ENCODE measurements at places on chromosomes 12 and 14.

GRCh38 chr14:54881761-54882401 is 20.7 kb downstream of the GCH1 start:
- no peaks in the 10 kb centered on the region for H3K36me3 ChIP-seq
- no peaks in the 10 kb centered on the region for H3K27me3 ChIP-seq
- H3K27ac ChIP-seq: peak overlapping the region; percentile 70
- DNase-seq: peak; percentile 67
- H3K4me3 ChIP-seq: no peak overlapping the region
- no peaks in the 10 kb centered on the region for H3K4me1 ChIP-seq

DNA sequence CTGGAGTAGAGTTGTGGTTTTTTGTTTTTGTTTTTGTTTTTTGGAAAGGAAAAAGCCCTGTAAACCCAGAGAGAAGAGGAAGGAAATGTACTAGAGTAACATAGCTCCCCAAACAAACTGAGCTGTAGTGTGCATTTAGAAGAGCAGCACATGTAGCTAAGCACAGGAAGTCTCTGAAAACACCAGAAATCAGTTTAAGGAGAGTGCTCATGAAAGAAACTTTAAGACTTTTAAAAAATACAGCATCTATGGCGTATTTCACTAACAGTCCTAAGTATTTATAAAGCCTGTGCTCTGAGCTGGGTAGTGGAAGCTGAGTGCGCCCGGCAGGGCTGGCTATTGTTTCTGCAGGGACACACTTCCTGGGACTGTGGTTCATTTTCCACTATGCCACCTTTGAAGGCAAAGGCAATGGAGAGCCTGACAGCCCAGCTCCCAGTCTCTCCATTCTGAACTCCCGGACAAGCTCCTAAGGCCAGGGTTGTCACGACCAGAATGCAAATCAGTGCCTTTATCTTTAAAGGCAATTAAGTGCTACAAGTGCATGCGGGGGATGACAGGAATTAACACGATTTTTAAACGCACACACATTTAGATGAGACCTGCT is 45.4 kb downstream of the NIN start:
- H3K4me3 ChIP-seq: no peak overlapping the region
- peak; percentile 25 for DNase-seq
- H3K27ac ChIP-seq: peak overlapping the region; percentile 24

DNA sequence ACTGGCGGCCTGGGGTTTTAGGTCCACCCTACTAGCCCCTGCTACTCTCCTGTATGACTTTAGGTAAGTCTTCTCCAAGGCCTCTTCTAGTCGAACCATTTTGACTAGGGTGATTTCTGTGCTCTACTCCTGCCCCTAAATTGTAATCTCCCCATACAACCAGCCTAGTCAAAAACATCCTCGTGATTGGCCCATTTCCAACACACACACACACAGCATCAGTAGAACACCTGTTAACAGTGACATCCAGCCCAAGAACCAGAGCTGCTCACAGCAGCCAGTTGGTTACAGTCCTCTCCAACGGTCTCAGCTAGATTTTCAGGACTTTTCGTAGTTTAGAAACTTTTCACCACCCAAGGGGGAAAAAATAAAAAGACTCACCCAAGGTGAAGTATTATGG is 30.9 kb downstream of the NT5DC3 start:
- H3K27me3 ChIP-seq: no peaks in the 10 kb centered on the region
- peaks cover 12% of the 10 kb centered on the region for H3K36me3 ChIP-seq
- no peak overlapping the region for H3K4me3 ChIP-seq
- H3K27ac ChIP-seq: no peak overlapping the region
- peak; percentile 37 for DNase-seq

GRCh38 chr12:104727726-104728465 is 230.2 kb downstream of the SLC41A2 start:
- H3K27ac ChIP-seq: no peak overlapping the region
- H3K4me3 ChIP-seq: no peak overlapping the region
- H3K27me3 ChIP-seq: no peaks in the 10 kb centered on the region
- peaks cover 17% of the 10 kb centered on the region for H3K4me1 ChIP-seq
- H3K36me3 ChIP-seq: no peaks in the 10 kb centered on the region

GRCh38 chr12:120119271-120119973 is 2.9 kb upstream of the RAB35 start:
- H3K27ac ChIP-seq: no peak overlapping the region
- no peak overlapping the region for H3K4me3 ChIP-seq
- H3K27me3 ChIP-seq: no peaks in the 10 kb centered on the region
- peaks cover 23% of the 10 kb centered on the region for H3K4me1 ChIP-seq
- DNase-seq: no peak

DNA sequence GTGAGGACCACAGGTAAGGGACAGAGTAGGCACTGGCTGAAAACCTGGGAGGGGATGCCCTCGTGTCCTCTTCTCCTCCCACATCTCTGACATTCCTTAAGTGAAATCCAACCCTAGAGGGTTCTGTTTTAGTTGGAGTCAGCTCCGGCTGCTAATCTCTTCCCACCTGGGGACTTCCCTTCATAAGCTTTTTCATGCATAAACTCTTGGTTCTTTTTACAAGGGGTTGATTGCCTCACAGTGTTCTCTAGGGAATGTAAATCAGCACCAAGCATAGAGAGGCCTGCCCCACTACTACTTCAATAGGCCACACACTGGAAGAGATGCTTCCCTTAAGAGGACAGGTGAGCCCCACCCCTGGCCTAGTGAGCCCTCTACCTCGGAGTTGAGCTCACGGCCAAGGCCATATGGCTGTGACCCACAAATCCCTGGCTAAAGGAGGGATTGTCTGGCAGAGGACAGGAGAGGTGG is 3.2 kb upstream of the SYNDIG1L start:
- H3K4me3 ChIP-seq: no peak overlapping the region
- no peak overlapping the region for H3K27ac ChIP-seq
- DNase-seq: no peak
- H3K36me3 ChIP-seq: no peaks in the 10 kb centered on the region
- peaks cover 17% of the 10 kb centered on the region for H3K27me3 ChIP-seq
- no peaks in the 10 kb centered on the region for H3K4me1 ChIP-seq

DNA sequence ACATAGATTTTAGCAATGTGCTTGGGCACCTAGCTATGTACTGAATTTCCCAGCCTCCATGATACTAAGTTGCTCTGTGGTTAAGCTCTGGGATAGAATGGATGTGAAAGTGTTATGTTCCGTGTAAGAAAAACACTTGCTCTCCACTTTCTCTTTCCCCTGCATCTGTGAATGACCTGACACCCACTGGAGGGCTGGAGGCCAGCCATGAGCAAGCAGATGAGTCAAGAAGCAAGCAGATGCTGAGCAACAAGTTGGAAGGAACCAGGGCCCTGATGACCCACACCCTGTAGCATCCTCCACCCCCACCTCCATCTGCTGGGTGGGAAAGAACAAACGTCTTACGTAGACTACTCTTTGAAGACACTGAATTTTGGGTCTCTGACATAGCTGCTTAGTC is 56.6 kb downstream of the EID3 start:
- no peaks in the 10 kb centered on the region for H3K27me3 ChIP-seq
- DNase-seq: no peak
- no peak overlapping the region for H3K4me3 ChIP-seq
- no peaks in the 10 kb centered on the region for H3K36me3 ChIP-seq
- H3K27ac ChIP-seq: no peak overlapping the region

- H3K4me3 ChIP-seq: no peak overlapping the region
- no peak for DNase-seq
- H3K4me1 ChIP-seq: peaks cover 52% of the 10 kb centered on the region
Measured at GRCh38 chr12:111431772-111432171, 26.0 kb downstream of the SH2B3 start.

GRCh38 chr12:92481066-92481465 is 221.7 kb upstream of the PLEKHG7 start:
- no peaks in the 10 kb centered on the region for H3K36me3 ChIP-seq
- H3K4me3 ChIP-seq: no peak overlapping the region
- DNase-seq: peak; percentile 26
- H3K27ac ChIP-seq: no peak overlapping the region
- no peaks in the 10 kb centered on the region for H3K27me3 ChIP-seq

- no peaks in the 10 kb centered on the region for H3K27me3 ChIP-seq
- peaks cover 5% of the 10 kb centered on the region for H3K4me1 ChIP-seq
- no peaks in the 10 kb centered on the region for H3K36me3 ChIP-seq
- no peak overlapping the region for H3K4me3 ChIP-seq
- no peak for DNase-seq
Measured at GRCh38 chr14:24913746-24914145, 136.2 kb downstream of the STXBP6 start.

DNA sequence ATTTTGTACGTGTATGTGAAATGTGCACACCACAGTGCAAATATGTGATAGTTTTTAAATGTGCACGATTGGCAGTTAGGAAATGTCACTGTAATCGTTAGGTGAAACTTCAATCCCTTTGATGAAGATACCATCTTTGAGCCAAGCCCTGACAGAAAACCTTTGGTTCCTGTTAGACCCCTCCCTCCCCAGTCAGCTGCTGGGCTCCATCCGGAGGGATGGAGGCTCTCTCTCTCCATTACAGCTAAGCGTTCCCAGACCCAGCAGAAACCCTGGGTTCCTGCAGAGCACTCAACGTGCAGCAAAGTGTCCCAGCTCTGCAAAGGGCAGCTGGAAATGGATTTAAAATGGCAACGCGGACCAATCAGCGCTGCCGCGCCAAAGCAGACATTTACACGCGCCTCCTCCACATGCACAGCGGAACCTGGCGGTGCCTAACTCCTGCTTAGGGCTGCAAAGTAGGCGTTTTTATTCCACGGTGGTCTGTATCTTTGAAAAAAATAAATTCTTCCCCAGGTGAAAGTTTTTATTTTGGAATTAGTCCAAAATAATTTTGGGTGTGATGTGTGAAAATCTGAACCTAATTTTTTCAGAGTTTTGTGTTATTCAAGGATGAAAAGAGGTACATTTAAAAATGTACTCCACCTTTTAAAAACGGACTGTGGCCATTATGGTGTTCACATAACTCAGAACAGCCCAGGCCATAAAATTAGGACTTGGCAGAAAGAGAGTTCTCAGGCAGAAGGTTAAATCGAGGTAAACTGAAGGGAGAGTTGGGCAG is 1.4 kb upstream of the HMGA2 start:
- peaks cover 4% of the 10 kb centered on the region for H3K27me3 ChIP-seq
- peak; percentile 82 for DNase-seq
- peak overlapping the region; percentile 73 for H3K4me3 ChIP-seq
- H3K4me1 ChIP-seq: peaks cover 16% of the 10 kb centered on the region

DNA sequence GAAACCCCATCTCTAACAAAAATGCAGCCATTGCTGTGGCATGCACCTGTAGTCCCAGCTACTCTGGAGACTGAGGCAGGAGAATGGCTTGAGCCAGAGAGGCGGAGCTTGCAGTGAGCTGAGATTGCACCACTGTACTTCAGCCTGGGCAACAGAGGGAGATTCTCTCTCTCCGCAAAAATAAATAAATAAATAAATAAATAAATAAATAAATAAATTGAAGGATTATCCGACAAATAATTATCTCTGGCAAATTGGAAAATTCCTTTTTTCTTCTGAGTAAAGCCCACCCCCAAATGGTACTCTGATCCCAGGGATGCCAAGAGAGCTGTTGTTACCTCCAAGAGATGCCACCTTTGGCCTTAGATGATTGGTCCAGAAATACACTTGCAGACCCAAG is 137.9 kb downstream of the SUDS3 start:
- no peak overlapping the region for H3K4me3 ChIP-seq
- H3K4me1 ChIP-seq: no peaks in the 10 kb centered on the region
- H3K36me3 ChIP-seq: no peaks in the 10 kb centered on the region
- H3K27me3 ChIP-seq: no peaks in the 10 kb centered on the region
- no peak for DNase-seq

DNA sequence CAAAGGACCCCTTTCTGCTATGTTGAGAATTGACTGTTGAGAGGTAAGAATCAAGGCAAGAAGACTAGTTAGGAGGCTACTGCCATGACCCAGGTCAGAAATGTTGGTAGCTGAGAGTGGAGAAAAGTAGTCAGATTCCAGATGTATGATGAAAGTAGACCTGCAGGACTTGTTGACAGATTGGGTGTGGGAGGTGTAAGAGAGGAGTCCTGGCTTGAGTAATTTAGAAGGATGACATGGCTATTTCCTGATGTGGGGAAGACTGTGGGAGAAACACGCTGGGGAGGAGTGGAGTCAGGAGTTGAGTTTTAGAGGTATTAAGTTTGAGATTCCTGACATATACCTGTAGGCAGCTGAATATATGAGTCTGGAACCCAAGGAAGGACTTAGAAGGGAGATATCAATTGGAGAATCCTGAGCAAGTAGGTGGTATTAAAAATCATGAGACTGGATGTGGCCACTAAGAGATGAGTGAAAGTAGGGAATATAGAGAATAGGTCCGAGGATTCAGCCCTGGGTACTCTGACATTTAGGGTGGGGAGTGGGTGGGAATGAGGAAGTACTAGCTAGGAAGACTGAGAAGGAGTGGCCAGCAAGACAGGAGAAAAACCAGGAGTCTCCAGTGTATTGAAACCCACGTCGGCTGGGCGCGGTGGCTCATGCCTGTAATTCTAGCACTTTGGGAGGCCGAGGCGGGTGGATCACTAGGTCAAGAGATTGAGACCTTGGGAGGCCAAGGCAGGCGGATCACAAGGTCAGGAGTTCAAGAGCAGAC is 12.6 kb upstream of the DDX47 start:
- no peak for DNase-seq
- H3K4me1 ChIP-seq: peaks cover 7% of the 10 kb centered on the region
- no peak overlapping the region for H3K27ac ChIP-seq
- no peak overlapping the region for H3K4me3 ChIP-seq

DNA sequence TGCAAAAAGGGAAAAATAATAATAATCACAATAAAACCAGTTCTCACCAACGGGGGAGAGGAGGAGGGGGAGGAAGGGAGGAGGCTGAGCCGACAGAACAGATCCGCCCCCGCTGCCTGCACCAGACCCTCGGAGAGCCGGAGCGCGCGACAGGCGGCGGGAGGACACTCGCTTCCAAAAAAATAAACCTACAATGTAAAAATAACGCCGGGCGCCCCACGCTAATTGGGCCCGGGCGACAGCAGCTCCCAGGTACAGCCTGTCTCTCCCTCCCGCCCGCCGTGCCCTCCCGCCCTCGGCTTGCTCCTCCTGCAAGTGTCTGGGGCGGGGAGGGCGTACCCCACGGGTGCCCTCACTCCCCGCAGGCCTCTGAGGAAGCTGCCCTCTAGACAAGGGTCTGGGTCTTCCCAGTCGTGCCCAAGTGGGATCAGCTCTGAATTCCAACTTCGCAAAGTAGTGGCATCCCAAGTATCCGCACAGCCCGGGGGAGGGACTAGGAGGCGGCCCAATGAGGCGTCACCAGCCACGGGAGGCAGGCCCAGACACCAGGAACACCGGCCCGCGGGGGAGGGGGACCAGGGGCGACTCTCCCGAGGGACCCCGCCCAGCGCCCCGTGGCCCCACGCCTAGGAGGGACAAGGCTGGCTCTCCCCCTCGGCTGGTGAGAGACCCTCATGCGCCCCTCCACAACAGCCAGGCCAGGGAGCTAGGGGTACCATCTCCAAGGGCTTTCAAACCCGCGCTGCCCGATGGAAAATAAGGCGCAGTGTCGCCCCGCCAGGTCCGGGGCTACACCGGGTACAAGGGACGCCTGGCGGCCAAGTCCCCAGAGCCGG is 1.0 kb downstream of the NCOR2 start:
- H3K4me1 ChIP-seq: peaks cover 59% of the 10 kb centered on the region
- H3K27me3 ChIP-seq: no peaks in the 10 kb centered on the region
- no peaks in the 10 kb centered on the region for H3K36me3 ChIP-seq
- DNase-seq: peak; percentile 90
- peak overlapping the region; percentile 97 for H3K27ac ChIP-seq

- no peak overlapping the region for H3K4me3 ChIP-seq
- H3K4me1 ChIP-seq: no peaks in the 10 kb centered on the region
- H3K27ac ChIP-seq: no peak overlapping the region
Measured at GRCh38 chr14:53663709-53664108, 292.9 kb downstream of the BMP4 start.

- no peaks in the 10 kb centered on the region for H3K36me3 ChIP-seq
- H3K27me3 ChIP-seq: no peaks in the 10 kb centered on the region
- no peak overlapping the region for H3K27ac ChIP-seq
- no peak overlapping the region for H3K4me3 ChIP-seq
- H3K4me1 ChIP-seq: no peaks in the 10 kb centered on the region
- no peak for DNase-seq
Measured at GRCh38 chr14:20564501-20564997, 3.7 kb upstream of the RNASE9 start.

Data from muscle of leg (tissue), 16 donors.